Erythroblast (primary cell): ENCODE measurements at places on chromosomes 3 and 15.
A peak's percentile ranks its signal among the peaks of the same experiment; 100 is the strongest.

GRCh38 chr3:128619146-128619890 is 31.3 kb downstream of the RPN1 start:
- DNase-seq, result no peak

DNA sequence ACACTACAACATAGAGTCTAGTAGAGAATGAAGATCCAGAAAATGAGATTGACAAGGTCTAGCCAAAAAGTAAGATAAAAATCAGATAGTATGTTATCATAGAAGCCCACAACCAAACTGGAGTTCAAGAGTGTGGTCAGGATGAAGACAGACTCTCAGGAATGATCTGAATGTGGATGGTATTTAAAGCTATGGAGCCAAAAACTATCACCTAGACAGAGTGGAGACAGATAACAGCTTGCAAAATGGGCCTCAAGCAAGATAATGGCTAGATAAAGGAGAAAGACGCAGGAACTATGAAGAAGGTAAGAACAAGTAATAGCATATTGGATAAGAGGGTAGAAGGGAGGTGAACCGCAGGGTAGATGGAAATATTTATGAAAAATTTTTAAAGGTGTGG is 35.4 kb downstream of the ZMAT3 start:
- DNase-seq, result no peak

GRCh38 chr15:37121492-37121891 is 21.1 kb upstream of the MEIS2 start:
- DNase-seq, result no peak

DNA sequence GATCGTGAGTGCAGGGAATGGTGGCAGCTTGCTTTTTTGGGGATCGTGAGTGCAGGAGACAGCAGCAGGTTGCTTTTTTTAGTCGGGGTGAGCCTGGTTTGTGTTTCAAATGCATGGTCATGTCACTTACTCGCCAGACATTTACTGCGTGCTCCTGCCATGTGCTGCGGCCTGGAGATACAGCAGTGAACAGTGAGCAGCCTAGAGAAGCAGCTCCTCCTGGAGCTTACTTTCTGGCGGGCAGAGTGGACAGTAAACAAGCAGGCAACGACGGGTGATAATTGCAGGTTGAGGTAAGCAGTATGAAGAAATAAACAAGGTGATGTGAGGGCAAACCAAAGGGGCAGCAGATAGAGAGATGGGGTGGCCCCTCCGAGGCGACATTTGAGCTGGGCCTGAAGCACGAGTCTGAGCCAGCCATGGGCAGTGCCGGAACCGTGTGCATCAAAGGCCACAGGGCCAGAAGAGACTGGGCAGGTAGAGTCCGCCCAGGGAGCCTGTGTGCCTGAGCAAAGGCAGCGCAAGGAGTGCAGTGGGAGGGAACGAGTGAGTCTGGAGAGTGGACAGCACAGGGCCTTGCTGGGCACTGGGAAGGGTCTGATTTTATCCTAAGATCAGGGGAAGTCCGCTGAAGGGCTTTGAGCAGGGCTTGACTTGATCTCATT is 57.3 kb upstream of the RASA2 start:
- DNase-seq, result no peak

DNA sequence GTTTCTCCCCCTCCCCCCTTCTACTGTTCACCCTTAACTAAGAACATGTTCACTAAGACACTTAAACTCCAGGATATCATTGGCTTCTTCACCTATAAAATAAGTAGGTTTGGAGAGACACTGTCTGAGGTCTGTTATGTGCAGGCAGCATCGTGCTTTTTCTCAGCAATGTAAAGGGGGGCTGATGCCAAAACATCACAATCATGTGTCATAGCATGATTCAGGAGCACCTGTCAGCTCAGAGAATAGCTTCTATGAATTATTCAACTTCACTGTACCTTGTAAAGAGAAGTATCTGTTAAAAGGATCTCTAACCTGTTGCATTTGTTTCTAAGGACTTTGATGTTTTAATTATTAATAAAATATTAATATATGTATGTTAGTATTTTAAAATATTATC is 211.4 kb upstream of the EPHA3 start:
- no peak for DNase-seq

DNA sequence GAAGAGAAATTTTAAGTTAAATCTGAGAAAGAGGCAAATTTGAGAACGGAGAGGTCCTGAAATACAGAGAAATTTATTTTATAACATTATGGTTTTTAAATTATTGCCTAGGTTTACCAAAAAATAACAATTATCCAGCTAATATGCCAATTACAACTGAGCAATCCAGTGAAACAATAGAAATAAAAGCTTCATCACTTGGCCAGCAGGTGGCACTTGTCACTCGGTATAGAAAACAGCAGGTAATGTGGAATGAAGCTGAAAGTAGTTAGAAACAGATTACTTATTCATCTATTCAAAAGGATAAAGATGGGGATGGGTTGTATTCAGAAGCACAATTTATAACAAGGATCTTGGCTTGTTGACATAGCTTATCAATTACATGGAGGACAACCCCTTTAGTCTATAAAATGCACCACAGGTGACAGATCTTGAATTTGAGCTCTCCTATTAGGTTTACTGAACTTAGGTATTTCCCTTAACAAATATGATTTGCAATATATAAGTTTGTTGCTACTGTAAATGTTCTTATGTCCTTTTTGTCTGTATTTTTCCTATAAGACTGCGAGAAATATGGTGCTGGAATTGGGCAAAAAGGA is 70.1 kb upstream of the GUCA1C start:
- DNase-seq, result peak; percentile 52

GRCh38 chr3:188391592-188391991 is 237.6 kb downstream of the LPP start:
- DNase-seq, result no peak

- no peak for DNase-seq
These were observed 12.6 kb upstream of the PLCL2 start for GRCh38 chr3:16871915-16872842.

GRCh38 chr3:160893207-160893606 is 137.2 kb downstream of the PPM1L start:
- DNase-seq, result no peak

- peak; percentile 79 for DNase-seq
These were observed 16.7 kb upstream of the SOX2 start for GRCh38 chr3:181694805-181695660.

- no peak for DNase-seq
These were observed 112.4 kb downstream of the B3GALNT1 start for GRCh38 chr3:160992712-160993111.

GRCh38 chr3:115704661-115705338 is 81.5 kb downstream of the GAP43 start:
- no peak for DNase-seq

GRCh38 chr15:59649603-59650002 is 7.7 kb downstream of the GTF2A2 start:
- no peak for DNase-seq

DNA sequence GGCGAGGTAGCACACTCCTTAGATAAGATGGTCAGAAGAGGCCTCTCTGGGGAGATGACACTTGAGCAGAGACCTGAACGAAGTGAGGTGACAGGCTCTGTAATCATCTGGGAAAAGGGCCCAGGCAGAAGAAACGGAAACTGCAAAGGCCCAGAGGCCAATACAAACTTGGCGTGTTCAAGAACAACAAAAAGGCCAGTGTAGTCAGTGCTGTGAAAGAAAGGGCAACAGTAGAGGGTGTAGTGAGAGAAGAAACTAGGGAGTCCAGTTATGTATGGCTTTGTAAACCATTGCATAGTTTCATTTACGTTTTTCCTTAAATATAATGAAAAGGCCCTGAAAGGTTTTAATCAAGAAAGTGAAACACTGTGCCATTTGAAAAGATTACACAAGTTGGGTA is 31.8 kb downstream of the PLD1 start:
- no peak for DNase-seq

- DNase-seq, result no peak
These were observed 28.7 kb upstream of the DAZL start for GRCh38 chr3:16633948-16634347.

DNA sequence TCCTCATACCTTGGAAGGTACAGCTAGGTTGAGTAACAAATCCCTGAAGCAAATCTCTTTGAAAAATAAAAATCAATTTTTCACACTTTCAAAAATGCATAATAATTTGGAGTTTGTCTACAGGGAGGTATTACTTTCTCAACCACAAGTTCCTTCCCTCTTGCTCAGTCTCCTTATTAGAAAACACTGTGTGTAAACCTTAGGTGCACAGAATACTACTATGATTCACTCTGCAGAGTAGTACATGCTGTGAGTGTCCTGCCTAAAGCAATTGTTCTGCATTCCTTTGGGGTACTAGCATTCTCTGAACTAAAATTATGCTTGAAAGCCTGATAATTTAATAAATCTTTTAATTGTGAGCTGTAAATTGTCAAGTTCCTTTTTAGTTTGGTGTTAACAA is 115.9 kb upstream of the EPHA3 start:
- DNase-seq, result no peak

- DNase-seq, result no peak
These were observed 16.4 kb upstream of the ST8SIA2 start for GRCh38 chr15:92377083-92377789.

DNA sequence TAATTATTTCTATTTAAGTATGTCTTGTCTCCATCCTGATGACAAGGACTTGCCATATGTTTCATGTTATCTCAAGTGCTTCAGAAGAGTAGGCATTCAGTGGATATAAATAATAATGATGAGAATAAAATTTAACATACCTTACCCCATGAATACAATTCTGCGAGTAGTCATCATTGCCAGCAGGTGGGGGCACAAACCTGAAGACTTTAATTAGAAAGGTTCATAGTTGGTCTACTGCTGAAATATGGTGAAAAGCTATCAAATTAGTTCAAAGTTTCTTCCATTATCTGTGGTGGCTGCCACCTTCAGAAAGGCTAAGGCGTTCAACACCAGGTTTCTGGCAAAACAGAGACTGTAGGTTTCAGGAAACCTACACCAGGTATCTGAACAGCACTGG is 100.9 kb downstream of the P3H2 start:
- DNase-seq, result no peak

DNA sequence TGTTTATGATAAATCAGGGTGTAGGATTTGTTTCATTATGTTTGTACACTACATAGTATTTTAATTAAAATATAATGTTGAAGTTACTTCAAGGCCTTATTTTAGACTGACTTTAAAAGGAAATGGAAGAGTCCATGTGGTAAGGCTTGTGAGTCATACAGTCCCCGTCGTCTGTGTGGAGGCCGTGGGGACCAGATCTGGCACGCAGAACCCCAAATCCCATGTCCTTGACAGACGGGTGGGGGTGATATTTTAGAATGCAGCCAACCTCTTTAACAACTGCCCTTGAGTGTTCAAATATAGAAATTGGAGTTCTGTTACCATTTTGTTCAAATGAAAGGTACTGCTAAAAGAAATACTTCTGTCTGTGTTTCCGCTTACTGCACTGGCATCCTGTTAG is 35.8 kb downstream of the ABHD17C start:
- DNase-seq, result no peak

GRCh38 chr15:52642386-52643361 is 36.5 kb downstream of the ATOSA start:
- DNase-seq, result no peak

DNA sequence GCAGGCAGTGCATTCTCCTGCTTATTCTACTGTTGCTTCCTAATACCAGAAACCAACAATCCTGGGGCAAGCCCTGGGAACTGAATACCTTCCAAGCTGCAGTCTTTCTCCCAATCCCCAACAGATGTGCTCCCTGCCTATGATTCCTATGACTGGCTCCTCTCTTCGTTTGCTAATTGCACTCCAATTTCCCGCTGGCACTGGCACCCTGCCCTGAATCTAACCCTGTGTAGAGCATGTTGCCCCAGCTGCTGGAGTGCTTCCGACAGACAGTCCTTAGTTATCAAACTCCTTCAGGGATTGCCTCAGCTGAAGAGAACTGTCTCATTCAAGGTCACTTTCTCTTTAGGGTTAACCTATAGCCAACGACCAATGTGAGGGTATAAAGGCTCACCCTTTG is 214.1 kb downstream of the NECTIN3 start:
- DNase-seq, result no peak

- no peak for DNase-seq
These were observed 149.8 kb downstream of the GABRB3 start for GRCh38 chr15:26623071-26623470.

DNA sequence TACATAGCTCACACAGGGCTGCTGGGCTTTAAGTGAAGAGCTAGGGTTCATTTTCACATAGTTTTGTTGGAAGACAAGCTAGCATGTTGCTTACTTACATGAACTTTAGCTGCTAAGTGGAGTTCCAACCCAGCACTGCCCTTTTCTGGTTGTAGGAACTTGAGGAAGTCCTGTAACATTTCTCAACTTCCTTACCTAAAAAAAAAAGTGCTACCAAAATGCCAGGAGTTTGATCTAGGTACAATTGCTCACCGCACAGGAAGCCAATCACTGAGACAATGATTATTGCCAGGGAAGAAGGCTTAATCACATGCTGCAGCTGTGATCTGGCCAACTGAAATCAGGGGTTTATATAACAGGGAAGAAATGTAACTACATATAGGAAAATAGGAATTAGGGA is 52.8 kb downstream of the IL12A start:
- DNase-seq, result no peak

DNA sequence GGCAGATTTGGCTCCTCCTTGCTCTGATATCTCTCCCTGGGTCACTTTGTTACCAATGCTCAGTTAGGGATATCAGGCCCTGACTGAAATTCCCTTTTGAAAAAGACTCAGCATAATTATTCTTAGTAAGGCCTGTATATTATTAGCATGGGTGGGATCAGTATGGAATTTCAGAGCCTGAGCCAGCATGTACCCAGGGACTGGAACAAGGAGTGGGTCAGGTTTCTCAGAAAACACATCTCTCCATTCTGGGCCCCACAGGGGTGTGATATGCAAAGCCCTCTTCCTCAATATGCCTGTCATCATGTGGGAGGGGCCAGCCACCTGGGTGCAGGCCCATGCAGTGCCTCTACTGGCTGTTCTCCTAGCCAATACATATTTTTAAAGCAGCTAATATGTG is 423.2 kb downstream of the EPHB1 start:
- no peak for DNase-seq

DNA sequence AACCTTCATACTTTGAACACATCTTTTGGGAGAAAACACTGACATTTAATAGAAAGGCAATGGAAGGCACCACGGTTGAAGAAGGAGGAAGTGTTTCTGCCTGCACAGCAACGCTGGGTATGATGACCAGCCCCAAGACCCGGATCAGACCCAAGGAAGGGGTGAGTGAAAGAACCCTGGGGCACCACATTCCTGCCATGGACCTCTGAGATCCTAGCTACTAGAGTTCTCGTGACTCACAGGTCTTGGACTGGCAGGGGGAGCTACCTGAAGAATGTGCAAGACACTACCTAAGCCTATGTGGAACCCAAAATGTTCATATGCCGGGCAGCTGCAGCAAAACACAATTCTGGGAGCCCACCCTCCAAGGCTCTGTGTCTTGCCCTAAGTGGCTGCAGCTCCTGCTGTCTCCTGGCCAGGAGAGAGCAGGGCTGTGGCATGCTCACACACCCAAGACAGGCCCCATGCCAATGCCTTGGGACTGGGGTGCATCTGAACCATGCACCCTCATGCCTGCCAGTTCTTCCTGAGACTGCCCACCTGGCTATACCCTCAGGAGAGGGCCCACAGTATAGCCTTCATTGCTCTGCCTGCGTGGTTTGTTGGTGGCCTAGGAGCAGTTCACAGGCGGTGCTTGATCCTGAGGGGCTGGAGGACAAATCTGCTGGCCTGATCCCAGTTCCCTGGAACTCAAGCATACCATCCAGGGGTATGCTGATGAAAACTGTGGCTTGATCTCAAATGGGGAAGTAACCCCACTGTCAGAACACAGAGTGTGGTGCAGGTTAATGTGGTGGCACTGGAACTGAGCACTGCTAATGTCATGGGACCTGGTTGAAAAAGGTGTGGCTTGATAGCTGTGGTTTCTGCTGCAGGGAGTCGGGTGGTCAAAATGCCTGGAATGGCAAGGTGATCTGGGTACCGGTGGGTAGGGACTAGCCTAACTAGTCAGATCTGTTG is 353.3 kb upstream of the ARHGEF26 start:
- DNase-seq, result no peak

- DNase-seq, result no peak
These were observed 7.7 kb downstream of the COL8A1 start for GRCh38 chr3:99646107-99646435.
